ENCODE measurements at places on chromosomes 13 and 19. TPM values are rescaled to one million over a fixed set of nuclear protein-coding genes. Genes with fewer than 3 reads are reported as not detected.

CABP5 gene
- polyA plus RNA-seq, result not detected

SELENOV gene
- polyA plus RNA-seq, result not detected

LILRA2 gene
- polyA plus RNA-seq, result not detected

SPTBN4 gene
- polyA plus RNA-seq, result 3.2 TPM

ZNF254 gene
- 22.4 TPM for polyA plus RNA-seq

LRRC25 gene
- not detected for polyA plus RNA-seq

IQCN gene
- polyA plus RNA-seq, result not detected

PCDH9 gene
- 266 TPM for polyA plus RNA-seq

PEG3 gene
- 78.4 TPM for polyA plus RNA-seq

CRX gene
- not detected for polyA plus RNA-seq

All from Purkinje cell (primary cell).